Cerebellar nuclear complex (tissue), 1 donor: ENCODE measurements at places on chromosomes 1 and 21.

GRCh38 chr1:165696625-165697100 is 1.7 kb downstream of the ALDH9A1 start:
- no peak for DNase-seq

DNA sequence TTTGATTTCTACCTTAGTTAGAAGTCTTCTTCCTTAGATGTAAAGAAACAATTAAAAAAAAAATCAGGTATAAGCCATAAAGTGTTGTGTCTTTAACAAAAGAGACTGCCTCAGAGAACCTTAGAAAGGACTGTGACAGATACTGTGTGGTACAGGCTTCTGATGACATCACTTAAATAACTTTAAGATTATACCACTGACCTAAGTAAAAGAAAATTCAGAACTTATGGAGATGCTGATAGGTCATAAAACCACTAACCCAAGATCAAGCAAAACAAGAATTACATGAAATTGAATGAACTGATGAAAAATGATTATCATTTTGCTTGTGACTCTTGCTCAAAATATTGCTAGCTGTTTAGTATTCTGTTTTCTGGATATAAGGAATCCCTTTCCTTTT is 220.8 kb downstream of the NRIP1 start:
- DNase-seq: no peak

GRCh38 chr21:42682661-42683210 is 29.3 kb downstream of the PDE9A start:
- DNase-seq: no peak

GRCh38 chr1:217062586-217062985 is 339.4 kb upstream of the ESRRG start:
- no peak for DNase-seq

DNA sequence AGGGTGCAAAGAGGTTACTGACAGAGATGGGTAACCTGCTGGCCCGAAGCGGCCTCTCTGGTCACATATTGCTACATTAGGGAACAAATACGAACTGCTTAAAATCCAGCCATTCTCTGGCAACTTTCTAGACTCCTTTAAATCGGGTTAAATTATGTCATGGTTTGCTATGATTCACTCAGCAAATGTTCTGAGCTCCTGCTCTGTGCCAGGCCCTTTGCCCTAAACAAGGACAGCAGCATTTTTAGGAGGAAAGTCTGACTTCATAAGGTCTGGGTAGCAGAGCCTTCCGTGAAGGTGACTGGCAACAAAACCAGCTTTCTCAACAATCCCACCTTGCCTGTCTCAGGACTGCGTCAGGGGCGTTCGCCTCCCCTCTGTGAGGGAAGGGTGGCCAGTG is 15.4 kb downstream of the ZP4 start:
- DNase-seq: no peak

DNA sequence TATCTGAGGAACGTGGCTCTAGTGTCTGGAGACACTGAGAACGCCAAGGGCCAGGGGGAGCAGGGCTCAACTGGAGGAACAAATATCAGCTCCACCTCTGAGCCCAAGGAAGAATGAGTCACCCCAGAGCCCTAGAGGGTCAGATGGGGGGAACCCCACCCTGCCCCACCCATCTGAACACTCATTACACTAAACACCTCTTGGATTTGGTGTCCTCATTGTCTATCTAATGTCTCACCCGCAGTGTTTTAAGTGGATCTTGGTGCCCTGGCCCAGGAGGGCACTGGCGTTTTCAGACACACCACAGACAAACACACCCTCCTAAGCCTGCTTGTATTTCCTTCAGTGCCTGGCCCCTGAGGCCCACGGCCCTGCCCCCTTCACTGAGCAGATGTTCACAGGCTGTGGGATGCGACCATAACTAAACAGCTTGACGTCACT is 2.2 kb upstream of the FALEC start:
- no peak for DNase-seq

DNA sequence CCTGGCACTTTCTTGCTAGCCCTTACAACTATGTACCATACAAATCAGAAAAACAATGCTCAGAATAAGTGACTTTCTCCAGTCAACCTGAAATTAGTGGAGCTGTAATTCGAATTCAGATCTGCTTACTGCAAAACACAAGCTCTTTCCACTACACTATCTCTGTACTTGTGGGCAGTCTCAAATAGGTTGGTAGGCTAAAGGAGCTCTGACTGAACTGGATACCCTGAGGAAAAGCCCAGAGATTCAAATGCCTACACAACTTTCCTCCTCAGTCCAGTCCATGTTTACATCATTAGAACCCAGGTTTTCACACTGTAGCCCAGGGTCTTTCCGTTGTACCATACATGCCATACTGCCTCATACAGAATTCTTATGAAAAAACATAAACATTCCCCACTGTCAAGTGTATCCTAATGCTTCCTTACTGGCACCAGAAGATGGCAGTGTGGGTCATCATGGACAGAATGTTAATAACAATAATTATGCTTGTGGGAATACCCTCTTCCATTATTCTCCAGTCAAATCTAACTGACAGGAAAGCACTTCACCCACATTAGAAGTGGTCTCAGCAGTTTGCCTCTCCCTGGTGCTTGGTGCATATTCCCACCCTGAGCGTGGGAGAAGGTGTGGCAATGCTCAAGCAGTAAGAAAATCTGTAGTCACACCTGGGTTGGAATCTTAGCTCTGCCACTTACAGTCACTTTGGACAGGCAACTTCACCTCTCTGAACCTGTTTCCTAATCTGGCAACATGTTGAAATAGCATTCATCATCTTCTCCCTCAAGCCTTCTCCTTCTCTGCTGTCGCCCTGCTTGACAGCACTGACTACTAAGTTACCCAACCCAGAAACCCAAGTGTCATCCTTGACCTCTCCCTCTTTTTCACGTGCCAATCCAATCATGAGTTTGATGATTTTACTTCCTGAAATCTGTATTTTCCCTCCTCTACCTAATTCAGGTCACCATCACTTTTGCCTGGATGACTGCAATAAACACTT is 14.4 kb upstream of the ZFYVE9 start:
- DNase-seq: peak; percentile 15

DNA sequence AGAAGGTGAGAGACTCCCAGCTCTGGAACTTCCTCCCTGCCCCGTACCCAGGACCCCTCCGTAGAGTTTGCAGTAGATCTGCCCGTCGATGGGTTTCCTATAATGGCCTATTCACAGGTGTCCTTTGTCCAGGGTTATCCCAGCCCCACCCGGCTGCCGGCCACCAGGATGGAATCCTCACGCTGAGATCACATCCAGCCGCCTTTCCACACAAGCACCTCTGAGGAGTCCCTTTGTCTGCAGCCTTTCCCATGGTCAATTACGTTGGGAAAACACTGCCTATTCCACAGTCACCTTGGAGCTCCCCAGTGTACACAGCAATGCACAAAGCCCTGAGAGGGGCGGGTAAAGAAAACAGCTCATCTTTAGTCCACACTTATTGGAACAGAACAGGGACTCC is 190.0 kb upstream of the EDN2 start:
- no peak for DNase-seq

DNA sequence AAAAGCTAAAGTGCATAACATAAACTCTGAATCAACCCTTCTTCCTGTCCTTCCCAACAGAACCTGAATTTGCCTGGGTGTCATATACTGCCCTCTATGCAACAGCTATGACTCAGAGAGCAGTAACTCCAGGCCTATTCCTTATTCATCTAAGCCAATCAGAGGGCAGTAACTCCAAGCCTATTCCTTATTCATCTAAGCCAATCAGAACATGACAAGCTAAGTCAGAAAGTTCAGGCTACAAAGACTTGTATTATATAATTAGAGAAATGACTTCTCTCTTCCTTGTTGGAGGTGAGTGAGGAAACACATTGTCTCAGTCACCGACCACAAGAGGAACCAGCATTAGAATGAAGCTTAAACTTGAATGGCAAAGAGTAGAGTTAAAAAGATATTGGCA is 26.2 kb upstream of the TADA1 start:
- no peak for DNase-seq

DNA sequence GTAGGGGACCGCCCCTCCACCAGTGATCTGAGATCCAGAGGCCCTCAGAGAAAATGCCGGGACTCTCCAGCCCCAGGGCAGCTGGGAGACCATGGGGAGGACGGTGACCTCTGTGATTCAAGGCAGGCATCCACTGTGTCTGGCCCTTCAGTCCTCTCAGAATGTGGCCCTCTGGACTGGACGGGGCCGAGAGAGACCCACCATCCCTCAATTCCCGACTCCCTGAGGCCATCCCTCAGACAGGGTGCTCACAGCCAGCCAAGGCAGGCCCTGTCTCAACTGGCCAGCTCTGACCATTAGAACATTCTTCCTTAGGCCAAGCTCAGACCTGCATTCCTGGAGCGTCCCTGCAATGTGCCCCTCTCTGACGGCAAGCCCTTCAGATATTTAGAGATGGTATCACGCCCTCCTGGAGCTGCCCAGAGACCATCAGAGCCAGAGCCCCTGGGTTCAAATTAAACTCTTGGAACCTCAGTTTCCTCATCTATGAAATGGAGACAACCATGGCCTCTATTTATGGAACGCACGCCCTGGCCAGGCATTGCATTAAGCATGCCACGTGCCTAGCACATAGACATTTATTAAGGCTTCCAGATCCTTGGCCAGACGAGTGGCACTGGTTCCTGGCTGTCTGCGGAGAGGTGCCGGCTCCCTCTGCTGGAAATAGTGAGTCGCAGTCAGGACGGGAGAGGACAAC is 9.6 kb upstream of the EPS8L3 start:
- DNase-seq: no peak

DNA sequence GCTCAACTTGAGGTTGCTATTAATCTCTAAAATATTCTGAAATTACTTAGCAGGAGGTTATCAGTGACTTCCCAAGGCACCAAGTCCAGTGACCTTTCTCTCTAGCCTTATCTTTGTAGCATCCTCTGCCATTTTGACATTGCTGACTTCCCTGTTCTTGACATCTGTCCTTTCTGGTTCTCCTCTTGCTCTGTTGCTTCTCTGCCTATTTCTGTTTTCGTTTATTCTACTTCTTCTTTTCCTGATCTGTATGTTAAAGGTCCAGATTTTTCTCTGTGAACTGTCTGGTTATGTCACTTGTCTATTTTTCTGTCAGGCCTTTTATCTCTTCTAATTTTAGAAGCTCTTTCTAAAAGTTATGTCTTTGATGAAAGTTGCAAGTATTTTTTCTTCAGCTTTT is 178.8 kb downstream of the VPS13D start:
- DNase-seq: no peak

DNA sequence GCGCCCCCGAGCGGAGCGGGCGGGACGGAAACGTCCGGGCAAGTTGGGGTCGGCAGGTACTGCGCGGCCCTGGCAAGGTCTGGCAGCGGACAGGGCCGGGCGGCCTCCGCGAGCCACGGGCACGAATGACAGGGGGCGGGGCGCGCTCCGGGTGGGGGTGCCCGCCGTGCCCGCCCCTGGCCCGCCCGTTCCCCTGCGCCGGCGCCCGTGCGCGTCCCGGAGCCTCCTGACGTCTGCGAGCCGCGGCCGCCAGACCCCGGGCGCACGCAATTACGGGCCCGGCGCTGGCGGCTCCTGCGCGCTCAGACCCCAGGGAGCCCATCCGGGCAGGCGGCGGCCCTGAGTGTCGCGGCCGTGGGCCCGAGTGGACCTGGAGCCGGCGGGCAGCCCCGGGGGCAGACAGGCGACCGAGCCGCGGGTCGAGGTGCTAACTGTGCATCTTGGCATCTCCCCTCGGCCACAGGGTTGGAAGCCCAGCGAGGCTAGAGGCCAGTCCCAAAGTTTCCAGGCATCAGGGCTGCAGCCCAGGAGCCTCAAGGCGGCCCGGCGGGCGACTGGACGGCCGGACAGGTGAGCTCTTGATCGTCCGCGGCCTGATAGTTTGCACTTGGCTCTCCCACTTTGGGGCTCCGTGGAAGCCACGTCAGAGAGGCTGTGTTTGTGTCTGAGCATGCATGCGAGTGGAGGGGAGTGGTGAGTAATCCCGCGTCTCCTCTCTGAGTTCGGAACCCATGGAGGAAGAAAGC is 918 bp downstream of the MIB2 start:
- DNase-seq: no peak

DNA sequence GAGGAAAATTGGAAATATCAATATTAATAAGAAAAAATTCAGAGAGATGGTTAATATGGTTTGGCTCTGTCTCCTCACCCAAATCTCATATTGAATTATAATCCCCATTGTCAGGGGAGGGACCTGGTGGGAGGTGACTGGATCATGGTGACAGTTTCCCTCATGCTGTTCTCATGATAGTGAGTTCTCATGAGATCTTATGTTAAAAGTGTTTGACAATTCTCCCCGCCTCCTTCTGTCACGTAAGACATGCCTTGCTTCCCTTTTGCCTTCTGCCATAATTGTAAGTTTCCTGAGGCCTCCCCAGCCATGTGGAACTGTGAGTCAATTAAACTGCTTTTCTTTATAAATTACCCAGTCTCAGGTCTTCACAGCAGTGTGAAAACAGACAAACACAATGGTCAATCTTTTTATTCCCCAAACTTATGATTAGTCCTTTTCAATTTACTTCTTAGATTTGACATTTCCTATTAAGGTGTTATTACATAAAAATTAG is 11.0 kb downstream of the EGLN1 start:
- DNase-seq: no peak

- DNase-seq: no peak
These were observed 13.5 kb upstream of the MYOM3 start for GRCh38 chr1:24125456-24125855.

DNA sequence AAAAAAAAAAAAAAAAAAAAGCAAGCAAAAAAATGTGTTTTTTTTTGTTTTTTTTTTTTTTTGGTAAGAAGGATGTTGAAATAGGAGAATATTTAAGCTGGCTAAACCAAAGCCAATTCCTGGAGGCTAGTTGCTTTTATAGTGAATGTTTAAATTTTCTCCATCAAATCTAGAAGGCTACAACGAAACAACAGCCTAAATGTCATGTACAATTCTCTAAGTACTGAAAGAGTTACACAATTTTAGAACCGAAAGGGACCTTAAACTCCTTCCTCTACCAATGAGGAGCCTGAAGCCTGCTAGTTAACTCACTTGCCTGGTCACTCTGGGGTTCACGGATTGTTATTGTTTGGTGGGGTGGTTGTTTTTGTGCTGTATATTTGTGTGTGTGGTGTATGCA is 3.5 kb downstream of the WLS start:
- no peak for DNase-seq

DNA sequence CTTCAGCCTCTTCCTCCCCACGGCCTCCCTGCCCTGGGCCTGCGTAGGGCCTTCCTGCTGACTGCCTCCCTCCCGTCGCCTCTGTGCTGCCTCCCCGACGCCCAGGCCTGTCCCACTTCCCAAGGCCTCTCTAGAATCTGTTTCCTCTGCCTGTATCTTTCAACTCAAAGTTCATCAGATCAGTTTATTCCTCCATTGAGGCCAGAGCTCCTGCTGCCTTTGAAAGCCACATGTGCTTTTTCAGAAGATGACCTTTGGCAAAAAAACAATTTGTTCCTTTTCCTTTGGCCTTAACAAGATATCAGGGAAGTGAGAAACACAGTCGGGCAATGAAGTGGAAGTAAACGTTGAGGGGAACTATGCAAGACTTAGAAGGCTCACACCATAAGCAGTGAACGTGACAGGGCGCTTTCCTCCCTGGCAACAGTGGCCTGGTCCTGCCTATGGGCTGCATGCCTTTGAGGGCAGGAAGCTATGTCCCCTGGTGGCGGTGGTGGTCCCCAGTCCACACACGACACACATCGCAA is 85.9 kb downstream of the PSMG1 start:
- no peak for DNase-seq

GRCh38 chr1:111852261-111852721 is 96.6 kb downstream of the DDX20 start:
- DNase-seq: no peak

GRCh38 chr1:155890251-155890650 is 20.9 kb downstream of the RIT1 start:
- no peak for DNase-seq
